ENCODE measurements at places on chromosomes 4 and X. TPM values are rescaled to one million over a fixed set of nuclear protein-coding genes. Genes with fewer than 3 reads are reported as not detected.

Gene BMPR1B
- total RNA-seq, result 0.56 TPM

Gene TCEAL3
- total RNA-seq, result 19.9 TPM

Gene MID2
- 7.7 TPM for total RNA-seq

Gene CABS1
- not detected for total RNA-seq

Gene PDZD4
- 0.56 TPM for total RNA-seq

Gene PPP1R2C
- not detected for total RNA-seq

Gene FAM193A
- total RNA-seq, result 8.2 TPM

Gene TKTL2
- total RNA-seq, result not detected

Gene NOX1
- not detected for total RNA-seq
